Muscle of leg (tissue), 16 donors: ENCODE measurements at places on chromosomes 1 and 21. TPM values are rescaled to one million over a fixed set of nuclear protein-coding genes. Genes with fewer than 3 reads are reported as not detected.

DNA sequence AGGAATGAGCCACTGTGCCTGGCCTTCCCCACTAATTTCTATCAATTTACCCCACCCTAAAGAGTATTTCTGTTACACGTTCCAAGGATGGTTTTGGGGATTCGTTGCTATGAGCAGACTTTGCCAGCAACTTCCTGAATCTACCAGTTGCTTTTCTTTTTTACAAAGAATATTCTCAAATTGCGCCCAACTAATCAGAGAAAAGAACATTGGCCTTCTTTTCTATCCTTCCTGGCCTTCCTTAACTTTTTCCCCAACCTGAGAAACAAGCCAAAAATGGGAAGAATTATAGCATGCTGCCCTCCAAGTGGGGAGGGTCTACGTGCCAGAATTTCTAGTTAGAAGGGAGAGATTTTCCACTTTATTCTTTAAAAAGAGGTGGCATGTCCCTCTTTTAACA, 44.9 kb upstream of the SLC45A1 start:
- no peak for DNase-seq

- no peak for DNase-seq
Observed at GRCh38 chr21:45308194-45309068, 20.7 kb upstream of the POFUT2 start.

NBPF8 gene
- 15.2 TPM for total RNA-seq

PDC gene
- total RNA-seq = not detected

LIX1L gene
- total RNA-seq = 23.4 TPM
